Fibroblast of lung (primary cell): ENCODE measurements at places on chromosomes 2 and 18.

GRCh38 chr2:10514273-10514672, 66.1 kb upstream of the ODC1 start:
- DNase-seq = no peak
- no peaks in the 10 kb centered on the region for H3K36me3 ChIP-seq
- no peaks in the 10 kb centered on the region for H3K4me1 ChIP-seq
- H3K27me3 ChIP-seq = no peaks in the 10 kb centered on the region

DNA sequence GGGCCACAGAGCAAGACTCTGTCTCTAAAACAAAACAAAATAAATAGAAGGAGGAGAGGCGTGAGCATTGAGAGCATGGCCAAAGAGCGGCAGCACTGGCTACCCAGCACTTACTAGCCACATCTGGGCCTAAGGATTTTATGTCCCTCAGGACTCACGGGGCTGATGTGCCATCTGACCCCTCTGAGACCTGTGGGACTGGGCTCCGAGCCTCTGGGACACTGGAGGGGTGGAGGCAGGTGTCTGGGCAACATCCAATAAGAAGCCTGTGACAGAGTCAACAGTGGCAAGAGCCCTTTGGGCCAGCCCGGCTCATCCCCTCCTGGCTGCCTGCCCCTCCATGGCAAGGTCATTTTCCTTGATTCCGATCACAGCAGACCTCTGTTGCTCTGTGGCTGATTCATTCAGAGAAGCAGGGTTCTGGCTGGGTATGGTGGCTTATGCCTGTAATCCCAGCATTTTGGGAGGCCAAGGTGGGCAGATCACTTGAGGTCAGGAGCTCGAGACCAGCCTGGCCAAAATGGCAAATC, 60.7 kb downstream of the RRM2 start:
- H3K36me3 ChIP-seq = no peaks in the 10 kb centered on the region
- no peak for DNase-seq
- H3K4me3 ChIP-seq = no peak overlapping the region

DNA sequence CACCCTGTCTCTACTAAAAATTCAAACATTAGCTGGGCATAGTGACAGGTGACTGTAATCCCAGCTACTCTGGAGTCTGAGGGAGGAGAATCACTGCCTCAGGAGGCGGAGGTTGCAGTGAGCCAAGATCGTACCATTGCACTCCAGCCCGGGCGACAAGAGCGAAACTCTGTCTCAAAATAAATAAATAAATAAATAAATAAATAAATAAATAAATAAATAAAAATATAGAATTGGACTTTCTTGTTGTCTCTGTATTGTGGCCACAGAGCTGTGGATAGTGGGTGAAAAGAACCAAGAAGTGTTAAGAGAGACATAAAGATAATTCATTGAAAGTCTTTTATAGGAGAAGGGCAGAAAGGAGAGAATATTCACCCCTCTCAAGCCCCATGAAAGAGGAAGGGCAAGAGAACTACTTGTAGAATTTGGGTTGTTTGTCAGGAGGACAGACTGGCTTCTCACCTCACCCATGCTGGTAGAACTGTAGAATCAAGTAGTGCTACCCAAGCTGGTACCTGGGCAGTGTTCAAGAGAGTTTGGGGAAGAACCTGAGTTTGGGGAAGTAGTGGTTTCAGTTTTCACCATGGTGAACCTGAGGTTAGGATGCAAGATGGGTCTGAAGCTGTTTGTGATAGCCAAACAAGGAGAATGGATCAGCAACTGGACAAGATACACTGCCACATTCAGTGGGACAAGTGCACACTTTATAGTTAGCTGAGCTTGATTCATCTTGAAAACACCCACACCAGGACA, 256.5 kb downstream of the CD226 start:
- H3K4me1 ChIP-seq = peaks cover 4% of the 10 kb centered on the region
- H3K27ac ChIP-seq = no peak overlapping the region
- H3K27me3 ChIP-seq = no peaks in the 10 kb centered on the region

GRCh38 chr2:2057125-2057721, 273.9 kb downstream of the MYT1L start:
- peak; percentile 23 for DNase-seq
- no peaks in the 10 kb centered on the region for H3K4me1 ChIP-seq
- no peak overlapping the region for H3K27ac ChIP-seq

GRCh38 chr2:221312634-221313033, 259.5 kb downstream of the EPHA4 start:
- H3K27me3 ChIP-seq = no peaks in the 10 kb centered on the region
- no peaks in the 10 kb centered on the region for H3K36me3 ChIP-seq
- no peak overlapping the region for H3K27ac ChIP-seq
- no peak for DNase-seq
- no peaks in the 10 kb centered on the region for H3K4me1 ChIP-seq

GRCh38 chr2:21657445-21657844, 533.7 kb downstream of the TDRD15 start:
- H3K36me3 ChIP-seq = no peaks in the 10 kb centered on the region
- no peak overlapping the region for H3K27ac ChIP-seq
- H3K27me3 ChIP-seq = no peaks in the 10 kb centered on the region
- no peak overlapping the region for H3K4me3 ChIP-seq

DNA sequence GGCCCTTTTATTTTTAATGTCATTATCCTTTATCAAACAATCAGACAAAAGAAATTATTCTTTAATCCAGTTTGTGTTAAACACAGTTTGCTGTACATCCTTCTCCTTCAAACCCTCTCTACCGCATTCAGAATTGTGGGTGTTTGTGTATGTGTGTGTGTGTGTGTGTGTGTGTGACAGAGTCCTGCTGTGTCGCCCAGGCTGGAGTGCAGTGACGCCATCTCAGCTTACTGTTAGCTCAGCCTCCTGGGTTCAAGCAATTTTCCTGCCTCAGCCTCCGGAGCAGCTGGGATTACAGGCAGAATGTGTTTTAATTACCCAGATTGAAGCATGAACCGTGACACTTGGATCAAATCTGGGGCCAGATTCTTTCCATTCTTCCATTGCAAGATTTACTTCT, 723.7 kb downstream of the DCDC2C start:
- DNase-seq = no peak
- no peak overlapping the region for H3K4me3 ChIP-seq
- H3K27ac ChIP-seq = no peak overlapping the region
- no peaks in the 10 kb centered on the region for H3K36me3 ChIP-seq

DNA sequence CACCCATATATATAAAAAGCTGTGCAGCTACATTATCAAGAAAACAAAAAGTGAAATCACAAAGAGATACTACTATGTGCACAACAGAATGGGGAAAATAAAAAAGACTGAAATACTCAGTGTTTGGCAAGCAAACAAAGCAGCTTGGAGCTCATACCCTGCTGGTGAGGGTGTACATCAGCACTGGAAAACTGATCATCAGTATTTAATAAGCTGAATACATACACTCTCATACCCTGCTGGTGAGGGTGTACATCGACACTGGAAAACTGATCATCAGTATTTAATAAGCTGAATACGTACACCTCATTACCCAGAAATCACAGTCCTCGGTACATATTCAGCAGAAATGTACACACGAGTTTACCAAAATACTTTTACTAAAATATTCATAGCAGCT, 220.8 kb downstream of the SPP2 start:
- no peaks in the 10 kb centered on the region for H3K27me3 ChIP-seq
- H3K36me3 ChIP-seq = no peaks in the 10 kb centered on the region
- H3K4me1 ChIP-seq = peaks cover 2% of the 10 kb centered on the region

GRCh38 chr2:2708575-2709430, 377.7 kb upstream of the MYT1L start:
- no peak overlapping the region for H3K4me3 ChIP-seq
- no peaks in the 10 kb centered on the region for H3K4me1 ChIP-seq
- no peak for DNase-seq
- H3K27ac ChIP-seq = no peak overlapping the region
- no peaks in the 10 kb centered on the region for H3K36me3 ChIP-seq

GRCh38 chr2:134173338-134174016, 80.4 kb upstream of the MGAT5 start:
- H3K27me3 ChIP-seq = no peaks in the 10 kb centered on the region
- H3K4me1 ChIP-seq = peaks cover 6% of the 10 kb centered on the region
- no peak overlapping the region for H3K4me3 ChIP-seq
- no peak overlapping the region for H3K27ac ChIP-seq

GRCh38 chr2:37453027-37453426, 108.6 kb downstream of the QPCT start:
- no peak for DNase-seq
- peaks cover 4% of the 10 kb centered on the region for H3K4me1 ChIP-seq

DNA sequence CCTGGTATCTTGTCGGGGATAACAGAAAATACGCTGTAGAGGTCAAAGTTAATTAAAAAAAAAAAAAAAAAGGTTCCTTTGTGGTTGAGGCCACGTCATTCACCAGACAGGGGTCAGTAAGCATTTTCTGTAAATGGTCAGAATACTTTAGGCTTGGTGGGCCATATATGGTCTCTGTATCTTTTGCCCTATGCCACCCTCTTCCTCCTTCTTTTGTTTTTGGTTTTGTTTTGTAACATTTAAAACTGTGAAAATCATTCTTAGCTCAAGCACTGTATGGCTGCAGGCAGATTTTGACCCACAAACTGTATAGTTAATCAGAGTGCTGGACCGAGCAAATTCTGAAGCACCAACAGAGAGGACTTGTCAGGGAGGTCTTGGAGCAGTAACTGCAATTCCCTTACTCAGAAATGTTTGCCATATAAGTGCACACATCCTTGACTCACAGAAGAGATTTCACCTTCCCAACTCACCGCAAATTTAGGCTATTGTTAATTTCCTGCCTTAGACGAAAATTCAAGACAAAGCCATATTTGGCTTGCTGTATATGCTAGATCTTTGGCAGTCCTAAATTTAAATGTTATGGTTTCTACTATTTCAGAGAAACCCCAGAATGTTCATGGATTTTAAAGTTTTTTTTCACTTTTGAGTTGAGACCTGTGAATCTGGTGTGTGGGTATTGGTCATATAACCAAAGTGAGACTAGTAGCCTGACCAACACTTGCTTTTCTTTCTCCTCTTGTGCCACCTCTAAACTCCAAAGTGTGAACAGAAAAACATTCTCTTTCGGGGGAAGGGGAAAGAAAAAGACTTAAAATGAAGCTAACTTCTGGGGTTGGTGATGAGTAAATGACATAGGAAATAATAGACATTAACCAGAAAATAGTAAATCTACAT, 65.4 kb downstream of the DOCK10 start:
- no peaks in the 10 kb centered on the region for H3K27me3 ChIP-seq
- H3K27ac ChIP-seq = no peak overlapping the region
- no peaks in the 10 kb centered on the region for H3K36me3 ChIP-seq
- no peaks in the 10 kb centered on the region for H3K4me1 ChIP-seq
- H3K4me3 ChIP-seq = no peak overlapping the region
- no peak for DNase-seq

DNA sequence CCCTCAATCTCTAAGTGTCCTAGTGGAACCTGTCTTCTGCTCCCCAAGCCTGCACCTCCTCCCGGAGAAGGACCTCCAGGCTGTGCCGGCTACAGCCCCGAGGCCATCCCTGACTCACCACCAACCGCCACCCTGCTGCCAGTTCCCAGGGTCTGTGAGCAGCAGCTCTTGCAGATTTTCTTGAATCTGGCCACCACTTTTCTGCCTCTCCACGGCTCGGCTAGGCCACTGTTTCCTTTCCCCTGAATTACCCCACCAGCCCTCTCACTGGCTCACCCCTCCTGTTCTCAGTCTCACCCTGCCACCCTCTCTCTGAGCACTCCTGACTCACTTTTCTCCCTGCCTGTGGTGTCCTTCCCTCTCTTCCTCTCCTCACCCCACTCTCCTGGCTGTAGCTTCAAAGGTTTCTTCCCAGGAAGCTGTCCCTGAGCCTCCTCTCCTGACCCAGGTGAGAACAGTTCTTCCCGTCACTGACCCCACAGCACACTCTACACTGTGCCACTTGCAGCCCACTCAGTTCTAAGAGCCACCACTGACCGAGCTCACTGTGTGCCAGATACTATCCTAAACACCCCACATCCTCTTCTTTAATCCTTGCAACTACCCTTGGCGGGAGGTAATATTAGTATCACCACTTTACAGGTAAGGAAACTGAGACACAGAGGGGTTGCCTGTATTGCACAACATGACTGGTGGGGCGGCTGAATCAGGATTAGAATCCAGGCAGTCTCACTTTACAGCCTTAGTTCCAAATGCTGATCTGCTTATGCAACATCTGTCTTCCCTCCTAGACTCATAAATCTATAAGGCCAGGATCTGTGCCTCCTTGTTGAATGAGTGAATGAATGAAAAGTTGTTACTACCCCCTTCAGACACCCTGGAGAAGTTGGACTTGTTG, 111.6 kb downstream of the SMAD7 start:
- H3K36me3 ChIP-seq = peaks cover 2% of the 10 kb centered on the region
- DNase-seq = peak; percentile 62
- peaks cover 15% of the 10 kb centered on the region for H3K4me1 ChIP-seq
- no peak overlapping the region for H3K27ac ChIP-seq

- H3K4me3 ChIP-seq = no peak overlapping the region
- DNase-seq = peak; percentile 74
- H3K27me3 ChIP-seq = no peaks in the 10 kb centered on the region
- no peak overlapping the region for H3K27ac ChIP-seq
- no peaks in the 10 kb centered on the region for H3K4me1 ChIP-seq
- no peaks in the 10 kb centered on the region for H3K36me3 ChIP-seq
Observed at GRCh38 chr2:39851651-39852110, 72.6 kb upstream of the THUMPD2 start.

DNA sequence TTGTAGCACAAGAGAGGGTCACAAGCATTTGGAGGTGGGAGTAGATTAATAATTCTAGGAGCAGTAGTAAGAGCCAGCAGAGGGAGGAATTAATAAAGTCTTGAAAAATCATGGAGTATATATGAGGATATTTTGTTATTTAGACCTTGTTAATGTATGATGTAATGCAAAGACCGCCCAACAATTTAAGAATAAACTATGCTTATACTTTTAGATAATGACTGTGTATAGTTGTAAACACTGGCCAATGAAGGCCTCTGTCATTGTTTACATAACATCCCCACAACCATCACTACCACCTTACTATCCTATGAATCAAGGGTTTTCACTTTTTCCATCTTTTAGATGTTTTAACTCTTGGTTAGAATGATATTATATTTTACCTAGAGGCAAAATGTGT, 37.6 kb downstream of the OSR1 start:
- H3K36me3 ChIP-seq = no peaks in the 10 kb centered on the region
- no peaks in the 10 kb centered on the region for H3K27me3 ChIP-seq
- no peak overlapping the region for H3K4me3 ChIP-seq
- no peak for DNase-seq
- H3K27ac ChIP-seq = no peak overlapping the region
- no peaks in the 10 kb centered on the region for H3K4me1 ChIP-seq

- H3K4me3 ChIP-seq = no peak overlapping the region
- no peak for DNase-seq
- no peak overlapping the region for H3K27ac ChIP-seq
- no peaks in the 10 kb centered on the region for H3K27me3 ChIP-seq
- H3K36me3 ChIP-seq = no peaks in the 10 kb centered on the region
Observed at GRCh38 chr18:33924576-33924975, 300.1 kb downstream of the NOL4 start.

- no peak overlapping the region for H3K4me3 ChIP-seq
- no peaks in the 10 kb centered on the region for H3K4me1 ChIP-seq
- peak; percentile 36 for DNase-seq
- no peaks in the 10 kb centered on the region for H3K27me3 ChIP-seq
- H3K27ac ChIP-seq = no peak overlapping the region
- no peaks in the 10 kb centered on the region for H3K36me3 ChIP-seq
Observed at GRCh38 chr18:23887493-23887892, 127.1 kb upstream of the TTC39C start.

GRCh38 chr2:224838335-224838734, 122.2 kb upstream of the CCDC195 start:
- H3K27me3 ChIP-seq = no peaks in the 10 kb centered on the region
- H3K4me1 ChIP-seq = peaks cover 13% of the 10 kb centered on the region
- H3K4me3 ChIP-seq = no peak overlapping the region

GRCh38 chr18:78521744-78522143, 457.9 kb upstream of the SALL3 start:
- no peaks in the 10 kb centered on the region for H3K27me3 ChIP-seq
- DNase-seq = no peak
- H3K4me3 ChIP-seq = no peak overlapping the region
- no peak overlapping the region for H3K27ac ChIP-seq
- H3K36me3 ChIP-seq = no peaks in the 10 kb centered on the region
- no peaks in the 10 kb centered on the region for H3K4me1 ChIP-seq
